ENCODE measurements at places on chromosomes 6 and 20.
A peak's percentile ranks its signal among the peaks of the same experiment; 100 is the strongest.

DNA sequence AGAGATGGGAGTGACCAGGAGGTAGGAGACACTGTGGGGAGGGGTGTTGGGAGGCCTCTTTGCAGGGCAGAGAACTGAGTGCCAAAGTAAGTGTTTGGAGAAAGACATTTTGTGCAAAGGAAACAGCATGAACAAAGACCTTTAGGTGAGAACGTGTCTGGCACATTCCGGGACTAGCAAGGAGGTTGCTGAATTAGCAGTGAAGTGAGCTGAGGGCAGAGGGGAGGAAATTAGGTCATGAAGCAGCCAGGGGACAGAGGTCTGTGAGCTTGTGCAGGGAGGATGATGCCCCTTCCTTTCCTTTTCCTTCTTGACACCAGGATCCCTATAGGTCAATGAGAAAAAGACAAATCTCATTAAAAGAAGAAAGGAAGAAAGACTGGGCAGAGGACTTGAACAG lies 21.4 kb upstream of the AHCY start:
- DNase-seq, result no peak

- DNase-seq, result no peak
These were observed 43.0 kb upstream of the PTPN1 start for GRCh38 chr20:50467174-50467573.

DNA sequence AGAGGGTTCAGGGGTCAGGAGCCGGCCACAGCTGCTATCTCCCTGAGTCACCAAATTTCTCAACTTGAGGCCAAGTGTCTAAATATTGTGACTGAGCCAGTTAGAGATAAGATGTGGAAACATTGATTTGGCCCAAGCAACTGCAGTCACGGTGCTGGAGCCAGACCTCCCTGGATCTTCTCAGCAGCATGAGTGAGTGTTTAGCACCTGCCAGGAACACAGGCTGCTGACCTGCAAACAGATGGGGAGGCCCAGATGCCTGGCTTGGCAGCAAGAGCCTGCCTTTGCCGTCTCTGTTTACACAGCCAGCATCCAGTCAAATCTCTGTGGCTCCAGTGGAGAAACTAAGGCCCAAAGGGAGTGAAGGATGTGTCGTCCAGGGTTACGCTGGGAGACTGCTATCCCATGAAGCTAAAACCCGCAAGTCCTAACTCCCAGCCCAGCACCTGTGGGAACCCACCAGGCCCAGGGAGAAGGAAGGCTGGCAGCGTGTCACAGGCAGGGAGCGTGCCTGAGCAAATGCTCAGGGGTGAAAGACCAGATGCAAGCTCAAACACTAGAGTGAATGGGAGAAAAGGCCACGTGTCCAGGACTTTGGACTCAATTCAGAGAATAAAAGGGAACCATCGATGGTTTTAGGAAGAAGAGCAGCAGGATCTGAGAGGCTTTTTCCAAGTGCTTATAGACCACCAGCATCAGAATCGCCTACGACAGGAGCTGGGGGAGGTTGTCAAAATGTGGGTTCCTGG lies 15.9 kb upstream of the PTGIS start:
- DNase-seq, result no peak

DNA sequence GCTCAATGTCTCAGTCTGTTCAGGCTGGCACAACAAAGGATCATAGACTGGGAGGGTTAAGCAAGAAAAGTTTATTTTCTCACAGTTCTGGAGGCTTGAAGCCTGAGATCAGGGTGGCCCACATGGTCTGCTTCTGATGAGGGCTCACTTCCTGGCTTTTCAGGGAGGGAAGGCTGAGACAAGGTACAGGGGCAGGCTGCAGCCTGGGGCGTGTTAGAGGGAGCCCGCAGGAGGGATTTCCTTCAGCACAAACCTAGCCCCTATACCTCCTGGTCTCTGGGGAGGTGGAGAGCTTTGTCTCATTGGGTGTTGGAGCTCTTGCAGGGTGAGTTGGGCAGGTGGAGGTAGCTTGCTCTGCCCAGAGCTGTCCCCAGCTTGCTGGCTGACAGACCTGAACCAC lies 81.1 kb upstream of the GPR6 start:
- DNase-seq, result no peak

GRCh38 chr6:135115834-135116233 lies 61.2 kb upstream of the HBS1L start:
- DNase-seq, result no peak

GRCh38 chr6:24233813-24234442 lies 107.9 kb downstream of the NRSN1 start:
- DNase-seq, result no peak

- DNase-seq, result no peak
These were observed 374.9 kb upstream of the FLRT3 start for GRCh38 chr20:14712302-14712739.

GRCh38 chr6:158312672-158313397 lies 570 bp downstream of the TULP4 start:
- DNase-seq, result no peak

DNA sequence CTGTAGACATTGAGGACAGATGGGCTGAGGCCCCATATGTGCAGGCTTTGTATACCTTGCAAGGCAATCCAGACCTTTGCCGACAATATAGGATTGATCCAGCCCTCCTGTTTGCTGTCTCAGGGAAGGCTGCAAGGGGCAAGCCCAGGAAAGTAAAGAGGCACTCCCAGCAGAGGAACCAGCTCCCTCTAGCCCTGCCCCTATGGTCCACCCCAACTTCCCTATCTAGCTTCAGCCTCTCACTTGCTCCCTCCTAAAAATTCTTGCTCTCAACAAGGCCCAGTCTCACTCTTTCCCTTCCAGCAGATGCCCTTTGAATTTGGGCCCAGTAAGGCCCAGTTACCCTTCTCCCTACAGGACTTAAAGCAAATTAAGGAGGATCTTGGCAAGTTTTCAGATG lies 92.6 kb downstream of the JARID2 start:
- DNase-seq, result no peak

DNA sequence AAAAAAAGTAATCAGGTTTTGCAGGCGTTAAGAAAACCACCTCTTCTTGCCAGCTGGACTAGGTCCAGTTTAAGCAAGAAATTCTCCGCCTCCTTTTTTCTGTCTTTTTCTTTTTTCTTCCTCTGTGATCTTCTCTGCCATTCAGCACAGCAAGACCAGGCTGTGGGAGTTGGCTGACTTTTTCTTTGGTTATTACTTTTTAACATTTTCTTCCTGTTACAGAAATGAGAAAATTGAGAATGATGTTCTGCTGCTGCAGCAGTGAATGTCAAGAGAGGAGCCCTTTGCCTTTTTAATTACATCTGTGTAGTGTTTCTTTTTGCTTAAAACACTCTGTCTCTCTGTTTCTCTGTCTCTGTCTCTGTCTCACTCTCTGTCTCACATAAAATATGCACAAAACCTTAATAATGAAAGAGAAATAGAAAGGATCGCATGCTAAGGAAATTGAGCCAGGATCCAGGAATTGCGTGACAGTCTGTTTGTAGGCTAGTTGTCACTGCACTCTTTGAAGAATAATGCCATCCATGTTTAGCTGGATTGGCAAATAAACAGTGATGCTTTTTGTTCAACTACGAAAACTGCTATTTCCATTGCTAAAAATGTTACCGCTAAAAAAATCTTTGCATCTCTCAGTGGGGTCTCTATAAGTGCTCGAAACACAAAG lies 103.2 kb upstream of the SUPT3H start:
- no peak for DNase-seq

DNA sequence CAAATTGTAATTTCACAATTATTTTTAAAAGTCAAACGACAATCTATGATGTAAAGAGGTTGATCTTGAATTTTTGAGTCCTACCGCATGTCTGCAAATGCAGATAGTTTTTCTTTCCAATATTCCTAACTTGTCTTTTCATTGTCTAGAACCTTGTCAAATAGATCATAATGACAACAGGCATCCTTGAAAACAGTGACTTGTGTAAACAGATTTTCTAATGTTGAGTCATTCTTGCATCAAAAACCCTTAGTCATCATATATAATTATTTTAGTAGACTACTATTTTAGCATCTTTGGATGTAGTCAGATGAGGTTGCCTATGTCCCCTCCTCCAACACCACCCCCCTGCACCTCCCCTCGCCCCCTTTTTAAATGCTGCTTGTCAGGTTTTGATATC lies 43.8 kb downstream of the BMP6 start:
- no peak for DNase-seq

GRCh38 chr6:129402244-129402643 lies 307.7 kb downstream of the ARHGAP18 start:
- no peak for DNase-seq

DNA sequence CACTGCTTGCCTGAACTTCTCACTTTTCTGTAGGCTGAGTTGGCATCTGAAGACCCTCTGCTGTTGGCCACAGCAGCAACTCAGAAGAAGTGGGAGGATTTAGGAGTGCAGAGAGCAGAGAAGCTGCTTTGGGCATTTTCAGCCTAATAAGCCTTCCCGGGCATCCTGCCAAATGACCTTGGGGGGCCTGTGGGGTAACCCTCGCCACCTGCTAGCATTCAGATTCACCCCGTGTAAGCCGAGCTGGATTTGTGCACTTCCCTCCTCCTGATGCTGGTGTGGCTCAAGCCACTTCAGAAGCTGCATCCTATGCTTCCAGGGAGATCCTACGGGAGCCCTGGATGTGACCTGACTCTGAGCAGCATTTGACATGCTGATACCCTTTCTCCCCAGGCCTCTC lies 114.8 kb downstream of the LRFN2 start:
- no peak for DNase-seq

GRCh38 chr6:328136-328670 lies 35.9 kb downstream of the DUSP22 start:
- peak; percentile 84 for DNase-seq

DNA sequence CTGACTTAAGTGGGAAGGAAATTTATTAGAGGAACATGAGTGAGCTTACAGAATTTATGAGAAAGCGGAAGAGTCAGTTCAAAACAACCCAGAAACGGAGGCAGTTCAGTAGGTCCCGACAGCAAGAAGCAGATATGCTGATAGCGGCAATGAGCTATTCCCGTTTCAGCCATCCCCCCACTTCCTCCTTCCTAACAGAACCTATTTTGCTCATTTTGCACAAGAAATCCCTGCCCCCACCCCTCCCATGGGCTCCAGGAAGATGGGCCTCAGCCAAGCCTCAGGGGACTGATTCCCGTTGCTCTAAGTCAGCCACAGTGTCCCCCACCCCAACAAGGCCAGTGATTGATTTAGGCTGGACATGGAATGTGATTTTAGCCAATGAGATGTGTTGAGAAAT lies 157.5 kb downstream of the CEBPB start:
- no peak for DNase-seq

GRCh38 chr20:25063546-25063945 lies 5.6 kb upstream of the ACSS1 start:
- DNase-seq, result no peak

GRCh38 chr6:167495506-167496401 lies 170.9 kb downstream of the TTLL2 start:
- DNase-seq, result no peak

- no peak for DNase-seq
These were observed 127.8 kb downstream of the MAFB start for GRCh38 chr20:40561187-40561586.

DNA sequence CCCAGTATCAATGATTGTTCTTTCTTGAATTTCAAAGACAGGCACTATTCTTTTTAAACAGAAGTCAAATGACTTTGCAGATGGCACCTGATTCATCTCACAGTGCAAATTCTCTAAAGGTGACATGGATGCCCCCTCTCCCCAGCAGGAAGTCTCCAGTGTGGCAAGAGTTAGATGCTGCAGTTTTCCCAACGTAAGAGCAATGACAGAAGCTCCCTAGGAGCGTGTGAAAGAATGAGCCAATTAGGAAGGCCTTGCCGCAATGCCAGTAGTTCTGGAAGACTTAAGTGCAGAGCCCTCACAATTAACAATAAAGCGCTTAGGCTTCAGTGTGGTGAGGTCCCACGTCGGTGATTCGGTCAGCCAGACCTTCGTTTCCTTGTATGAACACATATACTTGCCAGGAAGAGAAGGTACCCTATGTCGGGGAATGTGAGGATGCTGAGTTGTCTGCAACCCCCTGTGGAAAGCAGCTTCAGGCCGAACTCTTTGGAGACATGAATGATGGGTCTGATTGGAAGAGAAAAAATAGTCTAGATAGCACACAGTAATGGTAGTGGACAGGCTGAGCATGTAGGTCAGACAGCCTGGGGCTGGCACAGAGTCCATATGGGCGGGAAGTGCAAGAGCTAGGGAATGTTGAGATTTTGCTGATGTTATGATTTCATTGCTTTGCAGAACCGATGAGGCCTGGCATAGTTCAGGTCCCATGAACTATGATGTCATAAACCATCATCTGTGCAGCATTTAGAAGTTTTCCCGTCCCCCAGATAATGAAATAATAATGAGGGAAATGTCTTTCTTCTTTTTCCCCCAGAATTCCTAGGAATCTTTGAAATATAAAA lies 132.6 kb downstream of the PHACTR1 start:
- DNase-seq, result no peak

GRCh38 chr6:112938650-112939049 lies 591.5 kb downstream of the RFPL4B start:
- no peak for DNase-seq

GRCh38 chr6:162533009-162533400 lies 194.6 kb downstream of the PRKN start:
- DNase-seq, result no peak

DNA sequence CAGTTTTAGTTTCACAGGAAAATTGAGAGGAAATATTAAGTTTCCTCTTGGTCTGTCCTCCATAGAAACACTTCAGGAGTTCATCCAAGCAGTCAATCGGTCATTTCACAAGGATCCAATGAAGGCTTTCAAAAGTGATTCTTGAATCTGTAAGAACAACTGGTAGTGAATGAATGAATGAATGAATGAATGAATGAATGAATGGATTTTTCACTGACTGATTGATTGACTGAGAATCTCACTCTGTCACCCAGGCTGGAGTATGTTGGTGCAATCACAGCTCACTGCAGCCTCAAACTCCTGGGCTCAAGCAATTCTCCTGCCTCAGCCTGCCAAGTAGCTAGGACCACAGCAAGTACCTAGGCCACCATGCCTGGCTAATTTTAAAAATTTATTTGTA lies 39.4 kb upstream of the TAF8 start:
- no peak for DNase-seq

GRCh38 chr20:63586797-63587196 lies 12.8 kb upstream of the HELZ2 start:
- no peak for DNase-seq

DNA sequence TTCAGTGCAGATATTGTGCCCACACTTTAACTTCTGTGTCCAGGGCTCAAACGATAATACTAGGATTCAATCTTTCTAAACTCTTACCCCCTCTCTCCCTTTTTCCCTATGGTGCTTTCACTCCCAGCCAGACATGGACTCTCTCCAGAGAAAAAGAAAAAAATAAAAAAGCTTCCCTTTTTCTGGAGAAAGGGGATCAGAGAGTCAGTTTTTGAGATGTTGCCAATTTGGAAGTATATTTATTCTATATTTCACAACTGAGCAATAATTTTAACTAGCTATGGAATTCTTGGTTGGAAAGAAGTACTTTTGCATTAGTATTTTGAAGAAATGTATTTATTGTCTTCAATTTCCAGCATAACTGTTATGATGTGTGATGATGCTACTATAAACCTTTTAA lies 72.2 kb upstream of the ZFP64 start:
- DNase-seq, result no peak

GRCh38 chr6:78883651-78884050 lies 16.3 kb downstream of the IRAK1BP1 start:
- no peak for DNase-seq

- DNase-seq, result no peak
These were observed 78.3 kb downstream of the RPP40 start for GRCh38 chr6:4925580-4925979.

GRCh38 chr20:49790077-49790798 lies 22.4 kb upstream of the SLC9A8 start:
- DNase-seq, result no peak

GRCh38 chr20:24441661-24442060 lies 27.8 kb upstream of the SYNDIG1 start:
- DNase-seq, result no peak

- DNase-seq, result no peak
These were observed 284.2 kb downstream of the BTBD9 start for GRCh38 chr6:38355519-38355918.

All from GM10248 (cell line).